ENCODE measurements at places on chromosomes 16 and 17. TPM values are rescaled to one million over a fixed set of nuclear protein-coding genes. Genes with fewer than 3 reads are reported as not detected.
A peak's percentile ranks its signal among the peaks of the same experiment; 100 is the strongest.

The ZNF205 gene
- 18.9 TPM for total RNA-seq

The ORMDL3 gene
- total RNA-seq, result 90.5 TPM

The AATK gene
- total RNA-seq, result under 0.01 TPM

The SOX8 gene
- total RNA-seq, result 6.6 TPM

The CD300LF gene
- 0.32 TPM for total RNA-seq

DNA sequence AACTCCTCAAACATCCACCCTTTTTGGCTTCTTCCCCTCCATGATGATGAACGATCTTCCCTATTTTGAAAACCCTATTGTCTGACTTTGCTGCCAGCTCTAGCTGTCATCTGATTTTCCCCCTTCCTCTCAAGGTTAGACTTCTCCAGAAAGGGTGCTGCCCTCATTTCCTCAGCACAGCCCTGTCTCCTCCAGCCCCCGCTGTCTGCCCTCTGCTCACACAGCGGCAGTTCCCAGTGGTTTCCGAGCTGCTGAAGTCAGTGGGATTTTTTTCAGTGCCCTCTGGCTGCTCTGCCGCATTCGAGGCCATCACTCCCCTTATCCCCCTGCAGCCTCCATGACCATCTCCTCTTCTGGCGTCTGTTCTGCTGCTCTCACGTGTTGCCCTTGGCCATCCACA is 26.6 kb upstream of the C17orf107 start:
- no peak overlapping the region for H3K4me3 ChIP-seq
- no peaks in the 10 kb centered on the region for H3K27me3 ChIP-seq
- no peak overlapping the region for H3K27ac ChIP-seq

GRCh38 chr17:42287305-42287976 is 857 bp upstream of the STAT5A start:
- peak; percentile 51 for DNase-seq
- H3K4me1 ChIP-seq, result peaks cover 18% of the 10 kb centered on the region
- peak overlapping the region; percentile 91 for H3K27ac ChIP-seq
- H3K27me3 ChIP-seq, result no peaks in the 10 kb centered on the region
- H3K4me3 ChIP-seq, result peak overlapping the region; percentile 91

DNA sequence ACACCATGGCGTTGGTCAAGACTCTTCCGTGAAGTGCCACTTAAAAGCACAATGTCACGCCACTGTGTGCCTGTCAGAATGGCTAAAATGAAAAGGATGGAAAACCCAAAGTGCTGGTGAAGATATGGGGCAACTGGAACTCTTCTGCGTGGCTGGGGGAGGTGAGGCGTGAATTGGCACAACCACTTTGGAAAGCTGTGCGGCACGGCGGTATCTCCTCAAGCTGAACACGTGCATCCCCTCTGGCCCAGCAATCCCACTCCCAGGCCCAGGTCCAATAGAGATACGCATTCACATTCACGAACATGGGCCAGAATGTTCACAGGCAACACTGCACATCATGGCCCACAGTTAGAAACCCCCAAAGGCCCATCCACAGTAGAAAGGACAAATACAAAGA is 8.9 kb downstream of the DUSP3 start:
- no peaks in the 10 kb centered on the region for H3K27me3 ChIP-seq
- H3K4me3 ChIP-seq, result no peak overlapping the region
- no peaks in the 10 kb centered on the region for H3K4me1 ChIP-seq

DNA sequence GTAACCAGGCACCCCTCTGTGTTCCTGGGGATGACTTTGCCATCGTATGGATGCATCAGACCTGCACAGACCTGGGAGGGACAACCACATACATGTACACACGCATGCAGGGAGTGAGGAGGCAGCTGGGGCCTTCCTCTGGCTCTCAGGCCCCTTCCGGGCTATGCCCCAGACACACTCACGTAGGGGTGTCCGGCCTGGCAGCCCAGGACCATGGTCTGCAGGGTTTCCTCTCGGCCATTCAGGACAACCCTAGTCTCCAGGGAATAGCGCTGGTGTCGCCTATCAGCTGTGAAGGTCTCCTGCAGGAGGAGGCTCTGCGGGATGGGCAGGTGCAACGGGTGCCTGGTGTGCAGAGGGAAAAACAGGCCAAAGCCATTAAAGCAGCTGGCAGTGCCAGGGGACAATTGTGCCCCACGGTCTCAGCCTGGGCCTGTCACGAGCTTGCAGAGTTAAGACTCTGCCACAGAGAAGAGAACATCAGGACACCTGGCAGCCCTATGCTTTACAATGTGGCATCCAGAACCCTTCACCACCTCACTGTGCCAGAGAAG is 101.4 kb downstream of the RMI2 start:
- no peak overlapping the region for H3K4me3 ChIP-seq
- no peak overlapping the region for H3K27ac ChIP-seq
- H3K36me3 ChIP-seq, result no peaks in the 10 kb centered on the region
- H3K4me1 ChIP-seq, result no peaks in the 10 kb centered on the region
- H3K27me3 ChIP-seq, result no peaks in the 10 kb centered on the region

DNA sequence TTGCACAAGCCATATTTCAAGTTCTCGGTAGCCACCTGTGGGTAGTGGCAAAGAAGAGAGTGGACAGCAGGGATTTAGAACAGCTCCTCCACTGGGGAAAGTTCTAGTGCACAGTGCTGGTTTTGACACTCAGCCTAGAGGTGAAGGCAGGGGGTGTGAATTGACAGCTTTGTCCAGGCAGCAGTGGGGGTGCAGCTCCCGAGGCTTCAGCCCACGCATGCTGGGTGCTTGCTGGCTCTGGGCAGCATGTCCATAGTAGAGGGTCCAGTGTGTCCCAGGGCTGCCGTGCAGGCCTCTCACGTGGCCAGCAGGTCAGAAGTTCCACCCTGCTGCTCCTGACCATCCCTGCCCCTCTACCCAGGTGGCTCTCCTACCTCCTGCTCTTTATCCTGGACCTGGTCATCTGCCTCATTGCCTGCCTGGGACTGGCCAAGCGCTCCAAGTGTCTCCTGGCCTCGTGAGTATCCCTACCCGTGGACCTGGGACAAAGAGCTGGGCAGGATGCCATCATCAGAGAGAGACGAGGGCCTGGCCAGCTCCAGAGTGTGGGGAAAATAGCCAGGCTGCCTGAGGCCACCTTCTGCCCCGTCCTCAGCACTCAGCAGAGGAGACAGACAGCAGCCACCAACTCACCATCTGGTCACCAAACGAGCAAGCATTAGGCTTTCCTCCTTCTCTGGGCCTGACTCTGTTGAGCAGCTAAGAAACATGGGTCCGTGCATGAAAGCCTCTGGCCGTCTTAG is 29.8 kb downstream of the TTYH2 start:
- H3K27me3 ChIP-seq, result no peaks in the 10 kb centered on the region
- no peak for DNase-seq
- H3K36me3 ChIP-seq, result no peaks in the 10 kb centered on the region

GRCh38 chr16:25413975-25414374 is 156.3 kb upstream of the ZKSCAN2 start:
- H3K4me1 ChIP-seq, result no peaks in the 10 kb centered on the region
- no peak overlapping the region for H3K4me3 ChIP-seq
- DNase-seq, result no peak
- H3K27ac ChIP-seq, result no peak overlapping the region
- H3K36me3 ChIP-seq, result no peaks in the 10 kb centered on the region
- H3K27me3 ChIP-seq, result no peaks in the 10 kb centered on the region

GRCh38 chr17:77531002-77531401 is 390.2 kb downstream of the SEC14L1 start:
- H3K4me3 ChIP-seq, result no peak overlapping the region
- no peak overlapping the region for H3K27ac ChIP-seq
- no peaks in the 10 kb centered on the region for H3K27me3 ChIP-seq
- no peaks in the 10 kb centered on the region for H3K36me3 ChIP-seq
- no peak for DNase-seq

- H3K27ac ChIP-seq, result no peak overlapping the region
- H3K36me3 ChIP-seq, result no peaks in the 10 kb centered on the region
- H3K27me3 ChIP-seq, result no peaks in the 10 kb centered on the region
- H3K4me3 ChIP-seq, result no peak overlapping the region
Observed at GRCh38 chr17:38617074-38617860, 11.5 kb upstream of the SRCIN1 start.

DNA sequence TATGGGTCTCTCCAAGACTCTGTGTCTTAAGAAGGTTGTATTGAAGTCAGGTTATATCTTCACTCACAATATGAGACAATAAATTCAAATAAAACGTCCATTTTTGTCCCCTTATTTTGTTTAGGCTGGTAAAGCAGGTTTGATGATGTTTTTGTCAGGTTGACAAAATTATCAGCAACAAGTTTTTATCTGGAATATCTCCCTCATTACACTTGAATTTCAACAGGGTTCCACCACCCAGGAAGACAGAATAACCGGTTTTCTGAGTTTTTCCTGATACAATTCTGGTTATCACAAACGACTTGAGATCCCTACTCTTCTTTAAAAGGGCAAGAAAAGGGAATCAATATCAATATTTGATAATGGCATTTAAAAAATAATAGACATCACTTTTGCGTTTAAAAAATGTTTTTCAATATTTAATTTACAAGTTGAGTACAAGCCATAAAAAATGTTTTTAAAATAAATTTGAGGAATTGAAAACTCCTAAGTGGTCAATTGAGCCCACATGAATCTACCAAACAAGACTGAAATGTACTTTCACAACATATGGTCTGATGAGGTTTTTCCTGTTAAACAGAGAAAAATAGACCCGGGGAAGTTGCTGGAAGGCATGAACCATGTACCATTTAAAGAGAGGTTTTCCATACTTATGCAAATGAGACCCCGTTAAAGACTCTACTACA is 1.4 kb upstream of the ATP6V0A1 start:
- no peaks in the 10 kb centered on the region for H3K36me3 ChIP-seq
- DNase-seq, result no peak
- peaks cover 17% of the 10 kb centered on the region for H3K4me1 ChIP-seq
- peak overlapping the region; percentile 88 for H3K27ac ChIP-seq
- H3K27me3 ChIP-seq, result no peaks in the 10 kb centered on the region
- H3K4me3 ChIP-seq, result no peak overlapping the region

DNA sequence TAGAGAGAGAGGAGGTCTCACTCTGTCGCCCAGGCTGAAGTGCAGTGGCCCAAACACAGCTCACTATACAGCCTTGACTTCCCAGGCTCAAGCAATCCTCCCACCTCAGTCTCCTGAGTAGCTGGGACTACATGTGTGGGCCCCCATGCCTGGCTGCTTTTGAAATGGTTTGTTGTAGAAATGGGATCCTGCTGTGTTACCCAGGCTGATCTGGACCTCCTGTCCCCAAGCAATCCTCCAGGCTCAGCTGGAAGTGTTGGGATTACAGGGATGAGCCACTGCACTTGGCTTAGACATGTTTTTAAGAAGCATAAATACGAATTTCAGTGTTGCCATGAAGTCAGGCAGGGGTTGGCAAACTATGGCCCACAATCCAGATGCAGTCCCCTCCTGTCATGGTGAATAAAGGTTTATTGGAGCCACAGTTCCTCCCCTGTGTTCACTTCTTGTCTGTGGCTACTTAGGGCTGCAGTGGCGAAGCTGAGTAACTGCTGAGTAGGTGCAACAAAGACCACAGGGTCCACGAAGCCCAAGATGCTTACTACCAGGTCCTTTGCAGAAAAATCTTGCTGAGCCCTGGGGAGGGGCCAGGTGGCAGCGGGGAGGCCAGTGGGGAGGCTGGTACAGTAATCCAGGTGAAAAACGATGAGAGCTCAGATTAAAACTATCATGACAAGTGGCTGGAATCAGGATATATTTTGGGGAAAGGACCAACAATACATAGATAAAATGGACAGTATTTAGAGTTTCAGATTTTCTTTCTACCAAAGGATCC is 35.2 kb downstream of the TNFRSF13B start:
- no peaks in the 10 kb centered on the region for H3K27me3 ChIP-seq
- no peak overlapping the region for H3K27ac ChIP-seq
- no peaks in the 10 kb centered on the region for H3K4me1 ChIP-seq
- no peaks in the 10 kb centered on the region for H3K36me3 ChIP-seq

- no peaks in the 10 kb centered on the region for H3K4me1 ChIP-seq
- no peak overlapping the region for H3K27ac ChIP-seq
- H3K36me3 ChIP-seq, result no peaks in the 10 kb centered on the region
Observed at GRCh38 chr16:51545951-51546350, 394.9 kb upstream of the SALL1 start.

DNA sequence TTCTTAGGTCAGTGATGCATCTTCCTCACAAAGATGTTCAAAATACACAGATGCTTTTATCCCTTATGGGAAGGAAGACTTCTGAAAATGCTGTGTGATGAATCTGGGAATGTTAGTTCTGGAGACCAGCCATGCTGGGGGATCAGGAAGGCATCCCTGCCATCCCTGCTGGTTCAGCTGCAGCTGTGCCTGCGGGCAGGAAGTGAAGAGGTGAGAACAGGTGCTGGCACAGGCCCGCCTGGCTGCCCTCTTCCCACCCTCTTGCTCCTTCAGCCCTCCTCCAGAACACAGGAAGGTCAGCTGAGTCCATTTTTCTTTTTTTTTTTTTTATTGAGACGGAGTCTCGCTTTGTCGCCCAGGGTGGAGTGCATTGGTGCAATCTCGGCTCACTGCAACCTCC is 15.2 kb downstream of the RAB11FIP3 start:
- H3K27me3 ChIP-seq, result no peaks in the 10 kb centered on the region
- H3K36me3 ChIP-seq, result no peaks in the 10 kb centered on the region
- no peak for DNase-seq
- H3K4me1 ChIP-seq, result peaks cover 6% of the 10 kb centered on the region
- H3K4me3 ChIP-seq, result no peak overlapping the region
- no peak overlapping the region for H3K27ac ChIP-seq

DNA sequence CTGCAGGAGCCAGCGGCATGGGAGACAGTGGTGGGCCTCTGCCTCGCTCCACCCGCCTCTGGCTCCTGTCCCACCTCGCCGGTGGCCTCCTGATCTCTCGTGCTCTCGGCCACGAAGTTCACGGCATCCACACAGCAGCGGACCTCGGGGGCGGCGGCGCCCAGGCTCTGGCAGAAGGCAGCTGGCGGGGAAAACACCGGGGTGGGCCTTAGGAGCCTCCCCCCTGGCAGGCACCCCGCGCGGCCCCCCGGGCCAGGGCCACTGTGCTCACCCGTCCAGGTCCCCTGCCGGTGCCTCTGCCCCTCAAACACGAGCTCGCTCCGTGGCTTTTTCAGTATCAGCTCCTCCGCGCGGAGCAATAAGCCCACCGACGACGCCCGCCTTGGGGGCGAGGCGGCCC is 409 bp upstream of the C17orf107 start:
- peaks cover 6% of the 10 kb centered on the region for H3K36me3 ChIP-seq
- H3K27me3 ChIP-seq, result no peaks in the 10 kb centered on the region
- peak overlapping the region; percentile 73 for H3K4me3 ChIP-seq
- H3K27ac ChIP-seq, result peak overlapping the region; percentile 83

GRCh38 chr17:5635949-5636348 is 51.6 kb upstream of the NLRP1 start:
- no peak for DNase-seq
- H3K27ac ChIP-seq, result no peak overlapping the region
- no peaks in the 10 kb centered on the region for H3K4me1 ChIP-seq

DNA sequence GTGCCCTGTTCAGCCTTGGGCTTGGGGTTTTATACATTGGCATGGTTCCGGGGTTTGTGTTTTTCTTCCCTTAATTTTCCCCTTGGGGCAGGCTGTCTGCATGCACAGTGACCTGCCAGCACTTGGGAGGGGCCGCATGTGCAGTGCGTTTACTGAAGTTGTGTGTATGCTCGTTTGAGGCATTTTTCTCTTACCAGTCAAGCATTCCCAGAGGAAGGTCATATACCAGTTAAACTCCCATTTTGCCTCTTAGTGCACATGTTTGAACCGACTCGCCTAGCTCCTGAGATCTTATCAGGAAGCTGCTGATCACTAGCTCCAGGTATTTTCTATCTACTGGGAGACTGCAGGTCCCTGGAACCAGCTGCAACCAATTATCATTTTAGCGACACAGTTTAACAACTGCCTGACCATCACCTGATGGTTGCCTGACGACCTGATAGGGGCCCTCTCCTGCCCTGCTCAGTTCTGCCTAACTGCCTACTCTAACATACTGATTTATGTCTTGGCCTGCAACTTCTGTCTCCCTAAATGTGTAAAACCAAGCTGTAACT is 51.4 kb downstream of the MFSD11 start:
- H3K4me1 ChIP-seq, result no peaks in the 10 kb centered on the region
- no peaks in the 10 kb centered on the region for H3K36me3 ChIP-seq
- DNase-seq, result no peak
- no peak overlapping the region for H3K4me3 ChIP-seq
- H3K27me3 ChIP-seq, result no peaks in the 10 kb centered on the region

All from breast epithelium (tissue), 4 donors.